NCI-H1436 (cell line): ENCODE measurements at places on chromosomes 12 and 14.

DNA sequence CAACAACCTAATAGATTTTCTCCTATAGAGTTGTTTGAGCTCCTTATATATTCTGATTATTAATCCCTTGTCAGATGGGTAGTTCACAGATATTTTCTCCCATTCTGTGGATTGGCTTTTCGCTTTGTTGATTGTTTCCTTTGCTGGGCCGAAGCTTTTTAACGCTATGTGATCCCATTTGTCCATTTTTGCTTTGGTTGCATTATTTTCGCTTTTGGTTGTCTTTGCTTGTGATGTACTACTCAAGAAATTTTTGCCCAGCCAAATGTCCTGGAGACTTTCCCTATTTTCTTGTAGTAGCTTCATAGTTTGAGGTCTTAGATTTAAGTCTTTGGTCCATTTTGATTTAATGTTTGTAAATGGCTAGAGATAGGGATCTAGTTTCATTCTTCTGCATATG, 258.4 kb upstream of the FAR2 start:
- DNase-seq = no peak

GRCh38 chr12:15733136-15733535, 56.1 kb downstream of the EPS8 start:
- no peak for DNase-seq

GRCh38 chr12:53191885-53192530, 11.3 kb upstream of the CSAD start:
- DNase-seq = no peak

- DNase-seq = no peak
These were observed 17.6 kb downstream of the CKB start for GRCh38 chr14:103504991-103505565.

DNA sequence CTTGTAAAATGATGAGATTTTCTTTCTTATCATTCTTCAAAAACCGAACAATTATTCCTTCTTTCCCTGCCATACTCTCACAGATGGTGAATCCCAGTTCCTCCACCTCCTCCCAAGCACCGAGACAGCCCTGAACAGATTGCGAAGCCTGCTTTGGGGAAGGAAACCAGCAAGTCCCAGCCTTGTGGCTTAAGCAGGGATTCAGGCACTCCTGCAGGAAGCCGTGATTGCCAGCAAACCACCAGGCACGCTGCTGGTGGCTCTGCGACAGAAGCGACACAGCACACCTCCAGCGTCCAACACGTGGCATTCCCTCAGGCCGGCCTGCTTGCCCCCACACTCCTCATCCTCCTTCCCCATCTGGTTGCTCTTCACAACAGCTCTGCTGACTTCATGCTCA, 237.7 kb downstream of the GXYLT1 start:
- DNase-seq = no peak

DNA sequence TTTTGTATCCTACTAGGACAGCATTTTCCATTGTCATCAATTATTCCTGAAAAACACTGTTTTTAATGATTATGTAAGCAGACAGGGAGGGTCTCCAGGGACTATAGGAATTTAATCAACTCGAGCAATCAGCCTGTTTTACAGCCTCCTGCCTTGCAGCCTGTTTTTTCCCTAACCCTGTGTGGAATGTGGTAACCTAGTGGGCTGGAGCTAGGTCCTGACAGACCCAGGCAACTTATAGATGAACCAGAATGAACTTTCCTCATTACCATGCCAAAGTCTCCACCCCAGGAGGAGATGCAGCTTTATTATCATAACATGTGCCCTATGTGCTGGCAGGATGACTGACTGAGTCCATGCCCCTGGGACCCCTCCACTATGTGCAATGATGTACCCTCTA, 375.1 kb downstream of the BMP4 start:
- DNase-seq = no peak
